ENCODE measurements at places on chromosomes 4 and X.
A peak's percentile ranks its signal among the peaks of the same experiment; 100 is the strongest.

DNA sequence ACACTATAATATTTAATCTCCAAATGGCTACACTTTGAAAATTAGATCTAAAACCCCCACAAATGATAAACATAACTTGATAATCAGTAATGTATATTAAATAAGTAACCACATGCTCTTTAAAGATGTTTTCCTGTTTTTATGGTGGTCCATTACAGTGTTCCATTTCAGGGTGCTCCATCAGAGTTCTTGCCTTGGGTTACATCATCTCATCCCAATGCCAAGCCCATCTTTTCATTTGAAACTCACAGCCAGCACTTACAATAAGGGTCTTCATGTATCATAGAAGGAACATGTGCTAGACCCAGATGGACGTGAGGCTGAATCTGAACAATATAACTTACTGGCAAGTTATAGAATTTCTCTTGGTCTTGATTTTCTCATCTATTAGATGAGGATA, 10.5 kb upstream of the PAQR3 start:
- DNase-seq, result no peak

DNA sequence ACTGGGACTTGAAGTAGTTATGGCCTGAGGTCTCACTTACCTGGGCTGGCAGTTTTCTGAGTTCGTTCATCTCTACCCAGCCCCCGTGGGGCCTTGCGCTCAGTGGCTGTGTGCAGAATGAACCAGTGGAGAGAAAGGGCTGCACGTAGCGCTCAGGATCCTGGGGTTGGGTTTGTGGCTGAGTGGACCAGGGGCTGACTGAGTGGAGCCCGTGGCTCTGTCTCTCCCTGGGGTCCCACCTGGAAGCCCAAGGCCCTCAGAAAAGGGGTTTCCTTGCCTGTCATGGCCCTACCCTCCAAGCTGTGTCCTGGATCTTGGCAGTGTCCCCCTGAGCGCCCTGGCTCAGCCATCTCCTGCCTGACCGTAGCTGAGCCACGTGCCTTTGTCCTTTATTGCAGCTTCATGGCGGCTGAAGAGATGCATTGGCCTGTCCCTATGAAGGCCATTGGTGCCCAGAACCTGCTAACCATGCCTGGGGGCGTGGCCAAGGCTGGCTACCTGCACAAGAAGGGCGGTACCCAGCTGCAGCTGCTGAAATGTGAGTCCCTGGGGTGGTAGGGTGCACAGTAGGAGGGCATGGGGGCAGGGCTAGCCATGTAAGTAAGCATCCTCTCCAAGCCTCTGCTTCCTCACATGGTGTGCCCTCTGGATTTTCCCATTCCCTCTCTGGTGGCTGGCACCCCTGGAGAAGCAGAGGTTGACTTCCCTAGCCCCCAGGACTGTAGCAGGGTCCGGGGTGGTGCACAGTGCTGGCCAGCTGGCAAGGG, 23.2 kb upstream of the ADD1 start:
- no peak for DNase-seq

DNA sequence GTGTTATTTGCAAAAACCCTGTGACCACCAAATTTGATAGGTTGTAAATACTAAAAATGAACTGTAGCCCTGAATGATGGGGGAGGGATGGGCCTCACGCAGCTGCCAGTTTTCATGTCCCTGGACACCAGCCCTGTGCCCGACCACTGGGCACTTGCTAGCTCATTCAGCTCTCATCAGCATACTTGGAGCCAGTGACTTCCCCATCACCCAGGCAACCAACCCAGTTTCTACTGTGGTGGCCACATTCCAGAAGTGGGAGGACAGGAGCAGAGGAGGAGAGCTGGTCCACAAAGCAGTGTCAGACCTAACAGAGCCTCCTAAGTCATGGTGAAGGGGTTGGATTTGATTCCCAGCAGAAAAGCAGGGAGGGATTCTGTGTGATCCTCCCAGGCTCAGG, 128.2 kb downstream of the CPEB2 start:
- DNase-seq, result no peak

DNA sequence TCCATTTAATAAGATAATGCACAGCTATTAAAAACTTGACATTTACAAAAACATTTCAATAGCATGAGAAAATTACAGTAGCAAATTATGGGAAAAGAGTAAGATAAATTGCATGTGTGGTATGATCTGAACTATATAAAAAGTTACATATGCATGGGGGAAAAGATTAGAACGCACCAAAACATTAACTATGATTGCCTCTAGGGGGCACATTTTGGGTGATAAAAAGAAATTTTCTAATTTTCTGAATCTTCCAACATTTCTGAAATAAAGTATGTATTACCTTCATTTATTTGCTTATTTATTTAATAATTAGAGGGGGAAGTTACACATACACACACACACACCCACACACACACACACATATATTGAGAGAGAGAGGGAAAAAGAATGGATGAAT, 19.6 kb upstream of the KDM5C start:
- no peak for DNase-seq

DNA sequence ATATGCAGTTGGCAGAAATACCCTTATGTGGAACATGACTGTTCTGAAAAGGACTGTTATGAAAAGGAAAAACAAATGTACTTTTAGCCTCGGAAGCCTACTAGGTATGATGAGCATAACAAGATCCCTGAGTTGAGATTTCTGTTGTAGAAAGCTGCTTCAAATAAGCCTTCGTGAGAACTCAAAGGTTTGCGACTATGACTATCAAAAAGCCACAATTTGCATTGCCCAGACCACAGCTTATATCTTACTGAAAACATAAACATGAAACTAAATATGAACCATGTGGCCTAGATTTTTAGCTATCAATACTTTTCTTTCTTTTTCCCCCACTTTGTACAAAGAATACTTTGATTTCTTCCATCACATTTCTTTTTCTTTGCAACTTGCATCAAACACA, 398.2 kb upstream of the LCORL start:
- DNase-seq, result no peak

GRCh38 chr4:141464366-141464765, 172.0 kb upstream of the IL15 start:
- no peak for DNase-seq

DNA sequence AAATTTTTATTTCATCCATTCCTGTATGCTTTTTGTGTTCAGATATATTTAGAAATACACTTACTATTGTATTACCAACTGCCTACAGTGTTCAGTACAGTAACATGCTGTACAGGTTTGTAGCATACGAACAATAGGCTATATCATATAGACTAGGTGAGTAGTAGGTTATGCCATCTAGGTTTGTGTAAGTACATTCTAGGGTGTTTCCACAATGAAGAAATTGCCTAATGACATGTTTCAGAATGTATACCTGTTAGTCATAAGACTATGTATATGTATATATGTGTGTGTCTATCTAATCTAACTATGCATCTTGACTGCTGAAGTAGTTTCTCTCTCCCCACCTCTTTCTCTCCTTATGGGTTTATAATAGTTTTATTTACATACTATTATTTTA, 51.5 kb upstream of the BTC start:
- DNase-seq, result no peak

DNA sequence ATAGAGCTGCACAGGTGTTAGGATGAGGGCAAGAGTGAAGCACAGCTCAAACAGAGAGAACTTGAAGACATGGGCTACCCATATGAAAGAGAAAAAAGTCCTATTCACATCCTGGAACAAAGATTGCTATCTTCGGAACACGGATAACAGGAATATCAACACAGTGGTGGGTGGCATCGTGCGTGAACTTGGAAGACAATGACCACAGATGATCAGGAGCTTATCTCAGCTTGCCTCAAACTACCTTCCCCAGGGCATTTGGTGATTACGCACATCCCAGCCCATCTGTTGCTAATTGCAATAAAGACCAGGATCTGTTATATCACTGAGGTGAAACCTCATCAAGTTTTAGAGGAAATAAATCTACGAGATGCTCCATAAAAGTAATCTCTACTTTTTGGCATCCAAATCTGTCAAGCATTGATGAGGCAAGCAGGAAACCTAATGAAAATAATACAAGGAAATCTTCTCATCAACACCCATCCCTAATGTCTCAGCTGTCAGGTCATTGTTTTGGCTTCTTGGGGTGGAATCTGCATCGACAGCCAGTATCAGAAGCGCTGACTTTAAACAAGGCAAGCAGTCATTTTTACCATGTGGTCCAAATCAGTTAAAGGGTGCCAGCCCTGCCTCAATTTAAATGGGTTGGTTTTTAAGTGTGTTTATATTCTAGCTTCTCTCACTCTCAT, 188.2 kb downstream of the SPCS3 start:
- no peak for DNase-seq

- no peak for DNase-seq
Observed at GRCh38 chr4:168527560-168527959, 30.7 kb downstream of the PALLD start.

- DNase-seq, result no peak
Observed at GRCh38 chr4:3719191-3719590, 47.0 kb upstream of the ADRA2C start.

- peak; percentile 16 for DNase-seq
Observed at GRCh38 chr4:186722796-186723291, 812 bp downstream of the FAT1 start.

DNA sequence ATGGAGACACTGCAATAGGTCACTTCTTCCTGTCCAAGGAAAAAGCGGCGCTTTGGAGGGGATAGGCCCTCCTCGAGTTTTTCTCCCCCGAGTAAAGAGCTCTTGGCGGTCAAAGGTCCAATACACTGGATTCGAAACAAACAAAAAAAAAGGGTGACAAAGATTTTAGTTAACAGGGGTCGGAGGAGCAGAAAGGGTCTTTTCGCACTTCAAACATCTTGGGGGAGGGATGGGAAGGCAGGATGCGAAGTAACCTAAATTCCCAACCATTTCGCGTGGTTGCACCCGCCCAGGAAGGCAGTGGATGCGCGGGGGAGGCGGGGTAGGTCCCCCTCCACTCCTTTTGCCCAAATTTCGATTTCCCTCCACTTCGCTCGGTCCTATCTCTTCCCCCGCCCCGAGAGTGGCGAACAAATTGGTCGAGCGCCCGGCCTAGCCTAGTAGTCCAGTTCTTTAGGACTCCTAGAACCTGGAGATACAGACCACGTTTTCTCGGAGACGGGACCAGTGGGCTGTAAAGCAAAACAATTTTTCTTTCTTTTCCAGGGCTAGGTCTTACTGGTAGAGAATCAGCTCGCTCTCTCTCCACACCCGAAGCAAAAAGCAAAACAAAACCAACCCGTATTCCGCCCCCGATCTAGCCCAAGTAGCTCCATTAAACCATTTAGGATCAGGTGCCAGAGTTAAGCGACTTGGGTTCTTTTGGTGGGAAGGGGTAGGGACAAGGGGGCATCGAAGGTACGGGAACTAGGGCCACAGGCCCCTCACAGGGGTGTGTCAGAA, 2.0 kb upstream of the STAG2 start:
- peak; percentile 34 for DNase-seq

GRCh38 chr4:167452922-167453430, 218.7 kb upstream of the SPOCK3 start:
- DNase-seq, result no peak

- no peak for DNase-seq
Observed at GRCh38 chrX:48791063-48791820, 4.9 kb downstream of the GATA1 start.

- DNase-seq, result no peak
Observed at GRCh38 chr4:37567836-37568235, 118.3 kb downstream of the RELL1 start.

All from lung microvascular endothelial cell (primary cell).